ENCODE measurements at places on chromosomes 5 and 9.

- DNase-seq, result no peak
Observed at GRCh38 chr5:149886060-149886459, 58.5 kb downstream of the PDE6A start.

DNA sequence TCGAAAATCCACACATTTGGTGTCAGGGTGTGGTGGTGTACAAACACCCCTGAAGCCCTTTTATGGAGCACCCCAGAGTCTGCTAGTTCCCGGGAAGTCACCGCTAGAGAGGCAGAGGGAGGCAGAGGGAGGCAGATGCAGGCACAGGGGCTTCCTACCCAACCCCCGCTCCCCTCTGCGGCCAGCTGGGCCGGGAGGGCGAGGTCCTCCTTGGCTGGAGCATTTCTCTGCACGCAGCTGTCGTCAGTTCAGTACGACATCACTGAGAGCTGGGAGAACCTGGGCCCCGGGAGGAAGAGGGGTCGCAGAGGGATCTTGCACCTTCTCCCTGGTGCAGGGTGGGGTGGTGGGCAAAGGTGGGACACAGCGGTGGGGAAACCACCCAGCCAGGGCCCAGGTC, 15.8 kb upstream of the UBAC1 start:
- DNase-seq, result no peak

DNA sequence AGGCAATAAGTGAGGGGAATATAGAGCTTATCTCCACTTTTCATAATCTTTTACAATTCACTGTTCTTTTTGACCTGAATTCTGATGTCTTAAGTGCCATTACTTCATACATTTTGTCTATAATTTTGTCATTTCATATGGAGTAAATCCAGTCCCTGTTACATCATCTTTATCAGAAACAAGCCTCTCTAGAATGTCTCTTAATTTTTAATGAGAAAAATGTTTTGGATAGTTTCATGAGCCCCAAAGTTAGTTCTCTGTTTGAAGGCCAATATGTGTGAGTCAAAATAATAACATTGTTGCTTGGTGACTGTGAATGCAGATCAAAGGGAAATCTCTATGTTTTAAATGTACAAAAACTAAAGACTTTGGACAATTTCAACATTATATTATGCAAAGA, 329.6 kb upstream of the ARRDC3 start:
- no peak for DNase-seq

DNA sequence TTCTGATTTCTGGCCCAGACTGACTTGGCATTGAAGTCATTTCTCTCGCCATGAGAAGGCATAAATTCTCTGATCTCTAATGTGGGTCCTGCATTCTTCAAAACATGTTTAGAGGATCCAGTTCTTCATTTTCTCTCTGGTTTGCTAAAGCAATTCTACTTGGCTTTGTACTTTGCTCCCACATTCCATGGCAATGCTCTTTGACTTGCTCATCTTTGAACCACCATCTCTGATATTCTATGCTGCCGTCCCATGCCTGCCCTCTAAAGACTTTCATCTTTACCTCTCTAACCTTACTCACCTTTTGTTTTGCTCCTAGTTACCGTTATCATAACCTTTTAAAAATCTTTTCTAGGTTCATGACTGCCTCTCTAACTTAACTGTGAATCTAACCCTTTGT, 366.9 kb downstream of the KIF4B start:
- no peak for DNase-seq

GRCh38 chr5:158857976-158858375, 241.7 kb downstream of the EBF1 start:
- no peak for DNase-seq

DNA sequence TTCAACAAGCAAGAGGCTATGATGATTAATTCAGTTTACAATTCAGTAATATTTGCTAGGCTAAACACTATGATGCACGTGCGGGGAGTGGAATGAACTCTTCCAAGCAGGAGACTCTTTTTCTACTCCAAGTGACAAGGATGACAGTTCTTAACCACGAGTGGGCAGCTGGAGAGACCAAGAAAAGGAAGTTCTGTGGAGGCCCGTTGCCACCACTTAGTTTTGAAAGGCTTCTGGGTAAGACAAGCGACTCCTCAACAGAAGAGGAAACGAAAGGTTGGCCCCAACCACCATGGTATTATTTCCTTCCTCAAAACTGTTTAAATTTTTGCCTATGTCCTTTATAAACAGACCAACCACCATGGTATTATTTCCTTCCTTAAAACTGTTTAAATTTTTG, 2.8 kb downstream of the DCAF12 start:
- DNase-seq, result no peak

GRCh38 chr9:114300153-114300845, 22.6 kb upstream of the ORM1 start:
- DNase-seq, result no peak

DNA sequence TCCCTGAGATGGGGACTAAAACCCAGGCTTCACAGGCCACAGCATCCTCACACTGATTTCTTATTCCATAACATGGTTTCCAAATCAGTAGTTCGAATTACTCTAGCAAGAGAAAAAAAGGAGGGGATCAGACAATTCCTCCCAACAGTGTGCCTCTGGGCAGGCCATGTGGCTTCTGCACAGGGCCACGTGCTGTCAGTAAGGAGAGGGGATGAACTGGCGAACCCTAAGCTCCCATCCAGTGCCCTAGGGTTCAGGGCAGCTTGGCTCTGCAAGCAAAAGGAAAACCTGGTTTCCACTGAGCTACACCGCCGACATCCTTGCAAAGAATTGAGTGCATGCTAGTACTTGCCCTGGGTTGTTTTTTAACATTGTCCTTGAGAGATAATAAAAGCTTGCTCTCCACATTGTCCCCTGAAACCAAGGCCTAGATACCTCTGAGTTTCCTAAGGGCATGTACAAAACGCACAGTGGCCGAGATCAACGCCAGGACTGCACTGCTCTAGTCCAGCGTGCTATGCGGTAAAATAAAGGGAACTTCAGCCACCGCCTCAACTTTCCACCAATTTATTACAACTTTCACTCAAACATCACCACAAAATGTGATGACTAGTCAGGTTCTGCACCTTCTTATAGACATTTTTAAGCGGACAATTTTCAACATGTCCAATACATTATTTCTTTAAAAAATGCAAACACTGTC, 4.5 kb downstream of the CAMSAP1 start:
- DNase-seq, result no peak

- no peak for DNase-seq
Observed at GRCh38 chr5:124065508-124065907, 553.5 kb downstream of the CSNK1G3 start.

- no peak for DNase-seq
Observed at GRCh38 chr5:68659881-68660280, 433.9 kb upstream of the SLC30A5 start.

DNA sequence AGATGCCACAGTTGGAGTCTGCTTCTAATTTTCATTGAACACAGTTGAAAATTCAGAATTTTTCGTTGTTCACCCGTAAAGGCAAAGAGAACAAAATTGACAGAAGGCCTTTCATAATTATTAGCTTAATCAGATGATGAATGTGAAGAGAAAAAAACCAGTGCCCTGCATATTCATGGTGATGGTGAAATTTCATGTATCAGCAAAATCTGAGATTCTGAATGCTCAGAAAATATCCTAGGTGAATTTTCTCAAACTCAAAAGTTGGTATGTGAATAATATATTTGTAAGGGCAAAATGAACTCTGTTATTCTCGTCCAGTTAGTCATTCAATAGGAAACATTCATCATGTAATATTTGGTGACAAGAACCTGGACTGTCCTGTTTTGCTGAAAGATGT, 135.9 kb upstream of the DHFR start:
- no peak for DNase-seq

DNA sequence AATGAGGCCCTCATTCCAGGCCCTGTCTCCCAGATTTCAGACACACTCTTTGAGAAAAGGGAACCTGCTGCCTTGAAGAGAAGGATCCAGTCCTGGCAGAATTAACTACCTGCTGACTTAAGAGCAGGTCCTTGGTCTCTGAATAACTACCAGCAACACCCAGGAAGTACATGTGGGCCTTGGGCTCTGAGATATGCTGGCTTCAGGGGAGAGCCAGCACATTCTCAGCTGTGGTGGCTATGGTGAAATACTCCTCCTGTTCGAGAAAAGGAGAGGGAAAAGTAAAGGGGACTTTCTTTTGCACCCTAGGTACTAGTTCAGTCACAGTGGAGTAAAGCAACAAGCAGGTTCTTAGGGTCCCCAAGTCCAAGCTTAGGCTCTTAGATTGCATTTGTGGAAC, 120.0 kb downstream of the HMHB1 start:
- no peak for DNase-seq

- no peak for DNase-seq
Observed at GRCh38 chr9:137265496-137266161, 10.5 kb downstream of the NELFB start.

DNA sequence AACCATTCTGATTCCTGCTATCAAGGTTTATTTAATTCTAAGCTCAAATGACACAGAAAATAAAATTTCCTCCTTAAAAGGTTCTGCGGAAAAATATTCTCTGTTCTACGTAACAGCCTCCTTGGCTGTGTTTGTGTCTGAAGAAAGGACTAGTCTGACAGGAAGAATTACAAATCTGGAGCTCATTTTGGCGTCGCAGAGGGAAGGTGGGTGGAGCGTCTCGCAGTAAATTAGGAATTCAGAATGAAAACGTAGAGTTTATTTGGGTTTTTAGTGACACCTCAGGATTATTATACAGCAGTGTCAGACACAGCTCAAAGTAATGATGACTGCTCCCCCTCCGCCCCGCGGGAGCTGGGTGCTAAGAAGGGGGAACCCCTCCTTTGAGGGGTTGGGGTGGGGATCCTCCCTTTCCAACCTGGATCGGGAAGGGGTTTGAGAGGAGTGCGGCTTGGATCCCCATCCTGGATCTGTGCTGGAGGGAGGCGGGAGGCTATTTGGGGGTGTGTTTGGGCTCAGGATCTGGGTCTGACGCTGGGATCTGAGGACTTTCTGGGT, 933 bp upstream of the TGFBR1 start:
- DNase-seq, result no peak

DNA sequence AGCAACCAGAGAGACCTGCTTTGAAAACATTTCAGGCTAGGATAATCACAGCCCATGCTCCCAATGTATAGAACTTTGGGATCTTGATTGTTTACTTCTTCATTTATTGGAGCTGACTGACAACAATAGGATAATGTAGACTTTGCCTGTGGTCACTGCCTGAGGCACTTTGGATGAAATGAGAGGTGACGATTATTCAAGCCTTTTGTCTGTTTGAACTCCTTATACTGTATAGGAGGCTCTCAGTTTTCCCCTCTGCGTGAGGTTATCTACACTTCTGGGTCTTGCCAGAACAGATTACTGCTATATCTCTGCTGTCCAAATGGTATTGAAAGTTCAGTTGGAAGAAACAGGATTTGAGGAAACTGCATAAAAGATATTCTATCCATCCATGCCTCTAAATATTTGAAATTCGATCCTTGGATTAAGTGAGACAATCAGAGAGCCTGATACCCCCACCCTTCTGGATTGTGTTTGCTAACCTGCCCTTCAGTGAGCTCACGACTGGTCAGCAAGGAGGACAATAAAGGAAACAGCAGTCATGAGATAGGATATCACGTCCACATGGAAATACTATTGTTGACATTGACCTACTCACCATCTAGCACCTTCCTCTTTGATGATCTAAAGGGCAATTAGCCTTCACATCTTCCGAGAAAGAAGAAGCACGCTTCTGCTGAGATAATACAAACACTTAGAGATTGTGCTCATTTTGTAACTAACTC, 98.1 kb downstream of the DOCK8 start:
- DNase-seq, result no peak

- DNase-seq, result no peak
Observed at GRCh38 chr5:36070687-36071571, 4.2 kb upstream of the UGT3A2 start.

- DNase-seq, result no peak
Observed at GRCh38 chr9:87718231-87718630, 7.7 kb upstream of the CTSL start.

- no peak for DNase-seq
Observed at GRCh38 chr9:82191082-82191770, 202.7 kb downstream of the SPATA31D1 start.

DNA sequence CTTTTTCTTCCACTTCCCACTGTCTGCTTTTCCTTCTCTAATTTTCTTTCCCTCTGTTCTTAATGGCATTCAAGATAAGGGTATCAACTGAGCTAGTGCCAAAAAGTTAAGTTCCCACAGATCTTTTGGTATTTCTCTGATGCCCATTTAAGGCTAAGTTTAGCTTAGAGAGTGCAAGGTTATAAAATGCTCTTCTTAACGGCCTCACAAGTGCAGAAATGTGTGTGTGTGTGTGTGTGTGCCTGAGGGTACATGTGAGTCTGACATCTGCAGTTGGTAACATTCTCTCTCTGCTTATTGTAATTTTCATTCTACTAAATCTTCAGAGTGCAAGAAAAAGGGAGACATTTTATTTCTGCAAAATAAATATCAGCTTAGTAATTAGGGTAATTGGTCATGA, 24.2 kb downstream of the FBN2 start:
- no peak for DNase-seq

DNA sequence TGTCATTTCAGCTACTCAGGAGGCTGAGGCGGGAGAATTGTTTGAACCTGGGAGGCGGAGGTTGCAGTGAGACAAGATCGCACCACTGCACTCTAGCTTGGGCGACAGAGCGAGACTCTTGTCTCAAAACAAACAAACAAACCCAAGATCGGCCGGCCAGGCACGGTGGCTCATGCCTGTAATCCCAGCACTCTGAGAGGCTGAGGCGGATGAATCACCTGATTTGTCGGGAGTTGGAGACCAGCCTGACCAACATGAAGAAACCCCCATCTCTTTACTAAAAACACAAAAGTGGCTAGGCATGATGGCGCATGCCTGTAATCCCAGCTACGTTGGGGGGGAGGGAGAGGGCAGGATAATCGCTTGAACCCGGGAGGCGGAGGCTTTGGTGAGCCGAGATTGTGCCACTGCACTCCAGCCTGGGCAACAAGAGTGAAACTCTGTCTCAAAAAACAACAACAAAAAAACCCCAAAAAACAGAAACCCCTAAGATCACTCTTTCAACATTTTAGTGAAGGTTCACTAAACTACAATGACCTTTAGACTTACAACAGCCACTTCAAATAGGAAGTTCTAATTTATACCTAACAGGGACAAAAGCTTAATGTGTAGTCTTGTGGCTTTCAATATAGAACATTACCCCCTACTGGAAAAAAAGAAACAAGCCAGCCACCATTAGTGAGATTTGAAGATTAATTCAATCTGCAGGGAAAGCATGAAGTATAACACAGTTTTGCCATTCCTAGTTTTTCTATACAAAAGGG, 7.0 kb downstream of the HSPA9 start:
- no peak for DNase-seq

DNA sequence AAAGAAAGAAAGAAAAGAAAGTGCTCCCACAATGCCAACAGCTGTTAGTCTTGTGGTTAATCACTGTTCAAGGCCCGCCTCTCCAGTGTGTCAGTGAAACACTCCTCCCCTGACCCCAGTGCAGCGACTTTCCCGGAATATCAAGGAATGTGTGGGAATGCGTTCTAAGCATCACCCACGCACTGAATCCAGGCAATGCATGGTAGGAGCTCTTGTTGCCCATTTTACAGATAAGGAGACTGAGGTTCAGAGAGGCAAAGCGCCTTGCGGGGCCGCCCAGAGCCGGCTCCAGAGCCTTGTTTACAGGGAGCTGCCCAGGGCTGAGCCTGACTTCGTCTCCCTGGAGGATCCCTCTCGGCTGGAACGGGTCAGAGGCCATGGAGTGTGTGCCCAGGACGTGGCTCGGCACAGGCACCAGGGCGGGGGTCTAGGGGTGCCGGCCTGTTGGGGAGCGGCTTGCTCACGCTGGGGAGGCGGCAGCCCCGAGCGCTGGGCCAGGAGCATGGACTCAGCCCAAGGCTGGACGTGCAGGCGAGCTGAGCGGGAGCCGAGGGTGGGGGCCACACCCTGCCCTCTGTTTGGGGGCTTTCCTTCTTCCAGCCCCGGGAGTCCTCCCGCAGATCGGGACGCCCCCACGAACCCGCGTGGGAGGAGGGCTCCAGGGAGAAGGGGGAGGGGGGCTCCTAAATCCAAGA, 823 bp downstream of the ST6GALNAC6 start:
- DNase-seq, result no peak

Measured in activated CD4-positive, CD25-positive, alpha-beta regulatory T cell treated with anti-CD3 and anti-CD28 coated beads, Interleukin-2, amount 50 U/mL, for 72 hours (primary cell).